Activated T-cell treated with anti-CD3 and anti-CD28 coated beads, Interleukin-2, amount 50 U/mL, for 72 hours (primary cell): ENCODE measurements at places on chromosomes 6 and 20. TPM values are rescaled to one million over a fixed set of nuclear protein-coding genes. Genes with fewer than 3 reads are reported as not detected.

GRCh38 chr6:170452767-170453545, 100.2 kb downstream of the PSMB1 start:
- no peak for DNase-seq

GRCh38 chr20:3502878-3503277, 32.1 kb downstream of the ATRN start:
- no peak for DNase-seq

DNA sequence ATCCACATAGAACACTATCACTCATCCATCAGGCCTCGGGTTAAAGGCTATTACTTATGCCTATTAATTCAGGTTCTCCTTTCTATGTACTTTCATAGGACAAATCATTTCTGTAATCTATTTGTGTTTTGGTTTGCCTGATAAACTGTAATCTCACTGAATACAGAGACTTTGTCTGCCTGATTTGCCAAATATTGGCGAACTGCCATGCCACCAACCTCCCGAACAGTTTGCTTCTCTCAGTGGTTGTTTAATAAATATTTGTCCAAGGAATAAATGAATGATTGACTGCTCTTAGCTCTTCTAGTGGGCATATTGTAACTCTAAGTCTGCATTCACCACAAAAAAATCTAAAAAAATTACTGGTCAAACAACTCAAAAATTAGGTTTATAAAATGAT, 170.1 kb upstream of the ZFP64 start:
- no peak for DNase-seq

- no peak for DNase-seq
These were observed 850.5 kb upstream of the GJE1 start for GRCh38 chr6:141282263-141282662.

- no peak for DNase-seq
These were observed 114.1 kb upstream of the SMLR1 start for GRCh38 chr6:130713144-130713543.

The GSTA3 gene
- total RNA-seq, result not detected

The ZNF337 gene
- 16.2 TPM for total RNA-seq
